ENCODE measurements at places on chromosomes 7 and 10.
A peak's percentile ranks its signal among the peaks of the same experiment; 100 is the strongest.

GRCh38 chr10:31756729-31757110 lies 171.9 kb downstream of the ARHGAP12 start:
- DNase-seq, result no peak

DNA sequence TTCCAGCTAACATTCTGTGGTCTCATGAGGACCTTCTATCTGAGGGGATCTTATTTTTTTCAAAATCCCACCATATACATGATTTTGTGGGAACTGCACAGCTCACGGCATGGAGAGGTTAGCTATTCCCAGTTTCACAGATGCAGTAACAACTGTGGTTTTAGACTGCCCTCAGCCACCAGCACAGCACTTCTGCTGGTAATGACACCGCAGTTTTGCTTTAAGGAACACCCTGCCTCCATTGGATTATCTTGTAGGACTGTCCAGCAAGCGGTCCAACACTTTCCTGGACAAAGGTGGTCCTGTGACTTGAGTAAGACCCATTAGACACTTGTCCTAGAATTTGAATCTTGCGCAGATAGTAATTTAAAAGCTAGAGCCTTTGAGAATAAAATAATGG lies 65.3 kb upstream of the SMNDC1 start:
- DNase-seq, result no peak

DNA sequence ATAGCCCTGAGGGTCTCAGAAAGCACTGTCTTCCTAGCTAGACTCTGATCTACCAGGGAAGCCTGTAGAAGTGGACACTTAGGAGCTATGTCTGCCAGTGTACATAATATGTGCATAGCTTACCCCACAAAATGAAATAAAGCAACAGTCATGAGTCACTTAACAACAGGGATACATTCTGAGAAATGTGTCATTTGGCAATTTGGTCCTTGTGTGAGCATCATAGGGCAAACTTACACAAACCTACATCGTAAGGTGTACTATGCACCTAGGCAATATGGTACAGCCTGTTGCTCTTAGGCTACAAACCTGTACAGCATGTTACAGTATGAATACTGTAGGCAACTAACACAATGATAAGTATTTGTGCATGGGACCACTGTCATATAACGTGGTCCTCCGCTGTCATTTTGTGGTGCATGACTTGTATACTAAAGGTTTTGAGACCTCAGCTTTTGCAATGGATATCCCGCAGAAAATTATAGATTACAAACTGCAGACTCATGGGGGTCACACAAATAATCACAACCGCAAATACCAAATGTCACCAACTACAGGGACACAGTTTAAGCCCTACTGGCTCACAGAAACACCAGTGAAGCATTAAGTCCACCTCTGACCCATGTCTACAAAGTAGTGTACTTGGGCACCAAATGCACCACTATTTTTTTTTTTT lies 1.7 kb downstream of the URGCP start:
- no peak for DNase-seq

GRCh38 chr10:27884185-27884641 lies 114.7 kb downstream of the ODAD2 start:
- no peak for DNase-seq

GRCh38 chr7:154652564-154652963 lies 350.4 kb downstream of the PAXIP1 start:
- no peak for DNase-seq

DNA sequence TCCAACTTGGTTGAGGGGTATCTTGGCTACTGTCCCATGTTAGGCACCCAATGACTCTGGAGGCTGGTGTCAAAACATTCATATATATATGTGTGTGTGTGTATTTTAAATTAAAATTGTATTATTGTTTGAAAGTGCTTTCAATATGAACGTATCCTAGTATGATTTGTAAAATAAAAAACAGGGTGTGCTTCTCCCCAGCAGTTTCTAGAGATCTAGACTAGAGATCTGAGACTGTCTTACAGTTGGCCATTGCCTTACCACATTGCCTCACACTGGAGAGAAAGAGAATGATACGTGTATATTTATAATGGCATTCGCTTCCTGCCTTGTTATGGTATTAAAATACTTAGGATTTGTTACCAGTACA lies 1.2 kb downstream of the BAG3 start:
- DNase-seq, result peak; percentile 20

- DNase-seq, result no peak
Observed at GRCh38 chr10:118449521-118449920, 107.4 kb upstream of the FAM204A start.

DNA sequence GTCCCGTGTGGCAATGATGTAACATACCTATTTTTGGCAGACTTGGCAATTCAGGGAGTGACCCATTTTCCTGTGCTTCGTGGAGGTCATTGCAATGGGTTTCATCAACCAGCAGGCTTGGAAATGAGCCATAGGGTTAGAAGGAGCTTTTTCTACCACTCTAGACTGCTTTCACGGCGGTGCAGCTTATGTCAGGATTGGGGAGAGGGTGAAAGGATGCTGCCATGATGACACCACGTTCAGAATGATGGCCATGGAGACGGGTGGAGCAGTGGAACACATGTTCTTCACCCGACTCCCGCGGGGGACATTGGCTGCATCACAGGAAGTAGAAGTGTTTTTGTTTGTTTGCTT lies 220.2 kb downstream of the EMX2 start:
- DNase-seq, result no peak

DNA sequence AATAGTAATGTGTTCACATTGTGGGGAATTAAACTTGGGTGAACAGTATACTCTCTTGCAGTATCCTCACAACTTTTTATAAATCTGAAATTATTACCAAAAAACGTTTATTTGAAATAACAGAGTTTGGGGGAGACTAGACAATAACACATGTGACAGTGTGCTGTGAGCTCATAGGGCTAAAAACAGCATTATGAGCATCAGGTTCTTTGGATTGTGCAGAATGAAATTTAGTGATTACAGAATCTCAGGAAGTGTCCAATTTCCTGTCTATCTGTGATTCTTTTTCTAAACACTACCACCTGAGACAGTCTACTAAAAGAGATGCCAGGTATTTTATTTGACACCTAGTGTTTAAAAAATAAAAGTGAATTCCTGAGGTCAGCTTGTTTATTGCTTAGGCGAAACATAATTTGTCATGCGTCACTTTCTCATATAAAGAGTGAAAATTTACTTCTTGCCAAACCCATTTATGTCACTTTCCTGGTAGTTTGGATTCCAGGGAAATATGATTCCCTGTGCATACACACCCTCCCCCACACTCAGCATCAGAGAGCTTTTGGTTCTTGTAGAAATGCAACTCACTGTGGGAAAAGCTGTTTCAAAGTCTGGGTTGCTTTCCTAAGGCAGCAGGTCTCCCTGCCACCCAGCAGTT lies 71.2 kb downstream of the AOAH start:
- DNase-seq, result no peak

DNA sequence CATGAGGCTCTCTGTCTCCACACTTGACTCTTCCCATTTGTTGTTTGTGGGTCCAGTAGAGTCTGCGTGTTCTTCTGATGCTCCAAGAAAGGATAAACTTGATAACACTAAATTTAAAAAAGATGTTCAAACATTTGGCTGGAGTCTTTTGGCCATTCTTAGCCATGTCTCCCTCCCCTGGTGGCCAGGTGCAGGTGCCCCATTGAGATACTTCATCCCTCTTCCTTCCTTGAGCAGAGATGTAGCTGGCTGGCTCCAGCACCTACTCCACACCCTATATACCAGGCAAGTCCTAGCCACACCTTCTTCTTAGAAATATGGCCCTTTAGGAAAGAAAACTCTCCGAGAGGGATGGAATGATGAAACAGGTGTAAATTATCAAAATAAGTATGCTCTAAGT lies 103.2 kb upstream of the GJD4 start:
- no peak for DNase-seq

- DNase-seq, result no peak
Observed at GRCh38 chr7:25025218-25025671, 45.3 kb upstream of the OSBPL3 start.

- DNase-seq, result peak; percentile 19
Observed at GRCh38 chr7:37815671-37816371, 32.6 kb upstream of the NME8 start.

DNA sequence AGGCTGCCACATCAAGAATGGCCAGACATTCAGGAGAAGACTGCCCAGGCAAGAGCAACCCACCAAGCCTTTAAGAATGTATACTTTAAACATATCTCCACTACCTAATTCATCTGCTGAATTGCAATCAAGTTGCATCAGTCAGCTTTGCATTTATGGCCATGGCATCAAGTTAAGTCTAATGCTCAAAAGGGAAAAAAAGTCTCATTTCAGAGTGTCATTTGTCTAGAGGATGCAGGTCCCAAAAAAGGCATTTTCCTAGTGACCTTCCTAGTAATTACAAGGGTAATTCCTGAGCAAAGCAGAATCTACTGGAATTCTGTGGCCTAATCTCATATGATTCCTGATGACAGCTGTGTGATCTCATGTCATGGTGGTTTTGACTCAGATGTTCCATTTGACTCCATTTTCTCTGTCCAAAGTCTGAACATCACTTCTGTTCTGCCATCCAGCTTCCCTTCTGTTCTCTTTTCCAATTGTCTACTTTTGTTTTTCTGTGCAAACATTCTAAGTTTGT lies 7.3 kb upstream of the CABCOCO1 start:
- no peak for DNase-seq

DNA sequence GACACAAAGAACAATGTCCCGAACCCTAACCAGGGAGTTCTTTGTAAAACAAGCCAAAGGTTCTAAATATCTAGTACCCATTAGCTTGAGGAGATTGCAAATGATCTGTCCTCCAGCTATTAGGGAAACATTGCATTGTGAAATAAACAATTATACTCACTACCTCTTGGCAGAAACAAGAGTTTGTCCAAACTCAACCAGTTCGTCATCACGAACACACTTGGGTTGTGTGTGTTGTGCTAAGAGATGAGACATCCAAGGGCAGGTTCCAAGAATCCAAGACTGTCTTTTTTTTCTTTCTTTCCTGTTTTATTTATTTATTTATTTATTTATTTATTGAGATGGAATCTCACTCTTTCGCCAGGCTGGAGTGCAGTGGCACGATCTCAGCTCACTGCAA lies 793.1 kb upstream of the AUTS2 start:
- DNase-seq, result no peak

- no peak for DNase-seq
Observed at GRCh38 chr7:117673839-117674238, 194.0 kb downstream of the CFTR start.

- DNase-seq, result no peak
Observed at GRCh38 chr10:128275388-128276177, 149.4 kb upstream of the MKI67 start.

DNA sequence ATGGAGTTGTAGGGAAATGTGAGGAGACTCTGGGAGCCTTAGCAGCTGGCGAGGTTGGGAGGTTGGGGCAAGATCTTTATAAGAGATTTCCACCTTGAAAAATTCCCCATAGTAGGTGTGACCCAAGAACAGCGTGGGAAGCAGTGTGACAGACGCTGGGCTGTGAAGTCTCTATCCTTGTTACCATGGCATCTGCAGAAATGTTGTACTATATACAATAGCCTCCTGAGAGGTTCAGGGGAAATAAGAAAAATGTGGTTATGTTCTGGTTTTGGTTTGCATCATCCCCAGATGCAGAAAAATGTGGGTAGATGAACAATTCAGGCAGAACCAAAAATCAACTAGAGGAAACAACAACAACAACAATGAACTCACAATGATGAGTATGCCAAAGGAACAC lies 498.6 kb downstream of the SH2D4B start:
- no peak for DNase-seq

- DNase-seq, result no peak
Observed at GRCh38 chr10:7184660-7185366, 226.0 kb downstream of the SFMBT2 start.

GRCh38 chr7:77531038-77531437 lies 6.1 kb upstream of the PTPN12 start:
- DNase-seq, result no peak

DNA sequence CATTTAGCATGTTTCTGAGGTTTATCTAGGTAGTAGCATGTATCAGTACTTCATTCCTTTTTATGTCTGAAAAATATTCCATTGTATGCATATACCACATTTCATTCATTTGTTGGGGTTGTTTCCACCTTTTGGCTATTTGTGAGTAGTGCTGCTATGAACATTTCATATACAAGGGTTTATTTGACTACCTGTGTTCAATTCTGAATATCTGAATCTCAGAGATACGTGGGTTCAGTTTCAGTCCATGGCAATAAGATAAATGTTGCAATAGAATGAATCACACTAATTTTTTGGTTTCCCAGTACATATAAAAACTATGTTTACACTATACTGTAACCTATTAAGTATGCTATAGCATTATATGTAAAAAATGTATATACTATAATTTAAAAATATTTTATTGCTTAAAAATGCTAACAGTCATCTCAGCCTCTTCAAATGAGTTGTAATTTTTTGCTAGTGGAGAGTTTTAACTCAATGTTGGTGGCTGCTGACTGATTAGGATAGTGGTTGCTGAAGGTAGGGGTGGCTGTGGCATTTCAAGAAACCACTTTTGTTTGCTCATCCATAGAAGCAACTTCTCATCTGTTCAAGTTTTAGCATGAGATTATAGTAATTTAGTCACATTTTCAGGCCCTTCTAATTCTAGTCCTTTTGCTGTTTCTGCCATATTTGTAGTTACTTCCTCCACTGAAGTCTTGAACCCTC lies 13.9 kb downstream of the PLEKHA1 start:
- DNase-seq, result no peak

DNA sequence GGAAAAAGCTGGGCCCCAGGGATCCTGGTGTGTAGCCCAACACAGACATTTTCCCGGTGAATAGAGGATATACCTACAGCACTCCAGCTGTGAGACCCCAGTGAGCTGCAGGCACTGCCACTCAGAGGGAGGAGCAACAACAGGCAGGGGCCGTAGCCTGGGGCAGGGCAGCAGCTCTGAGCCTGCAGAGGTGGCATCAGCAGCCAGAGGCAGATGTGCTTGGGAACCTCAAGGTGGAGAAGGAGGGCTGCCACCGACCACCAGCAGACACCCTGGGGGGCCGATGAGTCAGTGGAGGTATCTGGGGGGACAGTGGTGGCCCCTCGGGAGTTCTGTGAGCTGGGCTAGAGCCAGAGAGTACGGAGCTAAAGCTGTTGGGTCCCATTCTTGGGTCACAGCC lies 110.2 kb upstream of the GDF10 start:
- DNase-seq, result no peak

GRCh38 chr10:26488344-26488743 lies 50.2 kb downstream of the APBB1IP start:
- no peak for DNase-seq

GRCh38 chr10:100183481-100183880 lies 2.3 kb downstream of the ERLIN1 start:
- DNase-seq, result no peak

GRCh38 chr7:128322040-128322643 lies 21.6 kb downstream of the RBM28 start:
- peak; percentile 37 for DNase-seq

GRCh38 chr7:9978106-9979064 lies 995.3 kb upstream of the PHF14 start:
- no peak for DNase-seq

GRCh38 chr7:48781752-48782151 lies 142.6 kb upstream of the CDC14C start:
- no peak for DNase-seq
